ENCODE measurements at places on chromosomes 4 and X. TPM values are rescaled to one million over a fixed set of nuclear protein-coding genes. Genes with fewer than 3 reads are reported as not detected.

The RIBC1 gene
- total RNA-seq, result 0.54 TPM

The NEUROG2 gene
- total RNA-seq, result not detected

The EIF2S3 gene
- 158 TPM for total RNA-seq

The PRKG2 gene
- total RNA-seq, result 0.67 TPM

The HSFX1 gene
- total RNA-seq, result 0.42 TPM

The XAGE2 gene
- total RNA-seq, result not detected

The SPP1 gene
- total RNA-seq, result 167 TPM

The HTRA3 gene
- 19.4 TPM for total RNA-seq

The BBS12 gene
- 2.2 TPM for total RNA-seq

The CT45A5 gene
- total RNA-seq, result 0.09 TPM

The RPL39 gene
- 3,099 TPM for total RNA-seq

The CENPVL3 gene
- total RNA-seq, result 0.11 TPM

The KLHL13 gene
- 0.28 TPM for total RNA-seq

The ETDB gene
- total RNA-seq, result not detected

The HHIP gene
- total RNA-seq, result 0.76 TPM

The AFM gene
- not detected for total RNA-seq

The LNX1 gene
- total RNA-seq, result not detected

The FGB gene
- total RNA-seq, result 22.1 TPM

The GRK4 gene
- 1.7 TPM for total RNA-seq

The KLHL4 gene
- total RNA-seq, result 7.7 TPM

The WAS gene
- total RNA-seq, result 0.31 TPM

The PJA1 gene
- total RNA-seq, result 12.7 TPM

The CHRDL1 gene
- 0.05 TPM for total RNA-seq

The FAM236A gene
- not detected for total RNA-seq

The ARHGAP36 gene
- total RNA-seq, result not detected

The STX18 gene
- total RNA-seq, result 23.1 TPM

The MYOZ2 gene
- total RNA-seq, result not detected

The WDFY3 gene
- 13.7 TPM for total RNA-seq

The CCDC160 gene
- not detected for total RNA-seq

All from A549 treated with dexamethasone at 1 μM for 4 hours (cell line).